ENCODE measurements at places on chromosomes 4 and X.
A peak's percentile ranks its signal among the peaks of the same experiment; 100 is the strongest.

DNA sequence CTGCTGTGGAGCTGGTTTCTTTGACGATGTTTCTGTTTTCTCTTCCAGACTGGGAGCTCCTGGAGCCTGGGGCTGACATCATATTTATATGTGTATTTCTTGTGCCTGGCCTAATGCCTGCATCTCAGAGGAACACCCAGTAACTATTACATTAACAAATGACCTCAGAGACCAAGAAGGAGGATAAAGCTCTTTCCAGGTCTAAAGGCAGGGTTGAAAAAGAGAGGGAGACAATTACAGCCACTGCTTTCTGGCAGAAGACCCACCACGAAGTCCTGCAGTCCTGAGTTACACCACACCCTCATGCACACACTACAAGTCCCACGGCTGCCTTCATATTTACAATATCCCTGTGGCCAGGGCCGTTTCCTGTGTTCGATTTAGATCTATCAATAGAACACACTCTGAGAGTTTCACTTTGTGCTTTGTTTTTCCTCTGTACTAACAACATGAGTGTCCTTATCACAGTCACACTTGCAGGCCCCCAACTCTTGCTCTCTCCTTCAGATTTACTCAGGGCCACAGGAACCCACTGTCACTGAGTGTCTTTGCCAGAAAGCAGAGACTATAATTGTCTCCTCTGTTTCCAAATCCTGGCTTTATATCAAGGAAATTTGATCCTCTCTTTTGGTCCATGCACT lies 535.5 kb downstream of the MID1IP1 start:
- DNase-seq: no peak

- no peak for DNase-seq
Observed at GRCh38 chrX:104679175-104679574, 113.2 kb downstream of the IL1RAPL2 start.

GRCh38 chrX:10564484-10564883 lies 55.9 kb downstream of the MID1 start:
- DNase-seq: no peak

GRCh38 chrX:24080704-24081103 lies 25.9 kb downstream of the EIF2S3 start:
- DNase-seq: no peak

DNA sequence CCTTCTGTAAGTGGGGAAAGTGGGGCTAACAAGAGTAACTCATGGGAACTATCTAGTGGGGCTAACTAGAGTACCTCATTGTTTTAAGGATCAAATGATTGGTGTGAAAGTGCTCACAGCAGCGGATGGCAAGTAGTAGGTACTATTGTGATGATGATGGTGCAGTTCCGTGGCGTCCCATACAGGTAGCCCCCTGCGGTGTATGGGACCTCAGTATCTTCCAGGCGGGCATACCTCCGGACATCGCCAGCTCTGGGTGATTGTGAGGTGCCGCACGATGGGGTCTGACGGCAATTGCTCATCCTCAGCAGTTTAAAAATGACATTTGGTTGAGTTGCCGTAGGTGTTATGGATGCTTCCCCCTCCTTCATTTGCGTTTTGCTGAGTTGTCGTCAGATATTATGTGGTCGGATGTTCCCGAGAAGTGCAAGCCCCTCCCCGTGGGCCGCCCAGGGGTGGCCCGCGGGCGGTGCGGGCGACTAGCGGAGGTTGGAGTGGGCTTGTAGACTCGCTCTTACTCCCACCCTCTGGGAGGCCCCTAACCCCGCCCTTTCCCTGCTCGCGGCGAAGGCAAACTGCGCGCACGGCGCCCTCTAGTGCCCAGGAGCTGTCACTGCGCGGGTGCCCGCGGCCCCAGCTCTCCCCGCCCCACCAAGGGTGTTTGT lies 18.3 kb upstream of the GPR101 start:
- peak; percentile 45 for DNase-seq

Measured in activated CD8-positive, alpha-beta memory T cell treated with anti-CD3 and anti-CD28 coated beads for 1 hour (primary cell).